Endothelial cell of umbilical vein (primary cell): ENCODE measurements at places on chromosomes 11 and 22. TPM values are rescaled to one million over a fixed set of nuclear protein-coding genes. Genes with fewer than 3 reads are reported as not detected.

Gene RTN4R
- 1.2 and 1.3 TPM in 2 replicates for total RNA-seq

DNA sequence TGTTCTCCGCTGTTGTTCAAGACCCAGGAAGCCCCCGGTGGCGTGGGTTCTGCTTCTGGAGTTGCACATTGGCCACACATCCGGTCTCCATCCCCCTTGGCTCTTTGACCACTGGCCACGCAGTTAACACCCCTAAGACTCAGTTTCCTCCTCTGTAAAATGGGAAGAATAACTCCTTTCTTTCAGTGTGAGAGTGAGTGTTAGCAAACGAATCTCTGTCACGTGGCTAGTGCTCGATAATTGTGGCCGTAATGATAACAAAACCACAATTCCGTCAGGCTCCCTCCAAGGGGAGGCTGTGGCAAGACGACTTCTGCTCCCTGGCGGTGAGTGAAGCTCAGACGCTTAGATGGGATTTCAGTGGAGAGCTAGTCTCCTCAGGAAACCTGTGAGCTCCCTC lies 315.2 kb upstream of the B3GAT1 start:
- no peaks in the 10 kb centered on the region for H3K36me3 ChIP-seq
- H3K27ac ChIP-seq, result no peak overlapping the region
- no peaks in the 10 kb centered on the region for H3K4me1 ChIP-seq
- no peak for DNase-seq

Gene PLAAT5
- total RNA-seq, result not detected in 2 replicates

DNA sequence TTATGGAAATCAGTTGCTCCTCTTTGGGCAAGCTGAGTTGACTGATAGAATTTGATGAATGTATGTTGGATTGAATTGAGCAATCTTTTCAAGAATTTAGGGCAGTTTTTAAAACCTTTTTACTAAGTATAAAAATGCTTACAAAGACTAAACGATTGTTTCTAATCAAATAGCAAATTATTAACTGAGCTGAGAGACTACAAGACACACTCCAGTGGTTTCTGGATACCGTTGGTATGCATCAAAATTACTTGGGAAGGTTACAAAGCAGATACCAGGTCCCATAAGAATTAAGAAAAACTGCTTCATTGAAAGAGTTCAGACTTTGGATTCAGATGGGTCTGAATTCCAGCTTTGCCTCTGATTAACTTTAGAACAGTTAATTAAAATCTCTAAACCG lies 721.4 kb downstream of the FAM181B start:
- H3K27me3 ChIP-seq, result no peaks in the 10 kb centered on the region
- H3K4me3 ChIP-seq, result no peak overlapping the region
- DNase-seq, result no peak
- no peaks in the 10 kb centered on the region for H3K36me3 ChIP-seq
- no peaks in the 10 kb centered on the region for H3K4me1 ChIP-seq

- DNase-seq, result no peak
- no peaks in the 10 kb centered on the region for H3K36me3 ChIP-seq
- H3K27ac ChIP-seq, result no peak overlapping the region
- H3K4me3 ChIP-seq, result no peak overlapping the region
Measured at GRCh38 chr11:59358020-59358419, 675 bp upstream of the OR5AN1 start.

Gene BDNF
- 2.6 and 3.1 TPM in 2 replicates for total RNA-seq

GRCh38 chr22:22061085-22062077 lies 78.8 kb upstream of the TOP3B start:
- H3K4me1 ChIP-seq, result no peaks in the 10 kb centered on the region
- DNase-seq, result no peak
- H3K36me3 ChIP-seq, result no peaks in the 10 kb centered on the region

DNA sequence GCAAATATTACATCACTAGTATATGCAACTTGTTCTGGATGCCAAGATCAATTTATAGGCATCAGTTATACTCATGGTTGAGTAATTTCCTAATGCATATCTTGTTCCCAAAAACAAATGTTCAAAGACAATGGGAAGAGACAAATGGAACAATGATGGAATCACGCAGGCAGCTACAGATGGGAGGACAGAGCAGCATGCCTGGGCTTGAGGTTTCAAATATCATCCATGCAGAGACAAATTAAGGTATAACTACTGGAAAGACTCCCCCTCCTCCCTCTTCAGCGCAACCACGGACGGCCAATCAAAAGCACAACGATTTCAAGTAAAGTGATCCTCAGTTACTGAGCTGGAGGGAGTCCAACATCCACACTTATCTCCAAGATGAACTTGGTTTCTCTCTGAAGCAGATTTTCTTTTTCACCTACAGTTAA lies 106.8 kb downstream of the CCDC83 start:
- H3K4me3 ChIP-seq, result no peak overlapping the region
- peaks cover 22% of the 10 kb centered on the region for H3K36me3 ChIP-seq
- peak overlapping the region; percentile 51 for H3K27ac ChIP-seq
- peak; percentile 75 for DNase-seq
- no peaks in the 10 kb centered on the region for H3K27me3 ChIP-seq
- peaks cover 23% of the 10 kb centered on the region for H3K4me1 ChIP-seq

DNA sequence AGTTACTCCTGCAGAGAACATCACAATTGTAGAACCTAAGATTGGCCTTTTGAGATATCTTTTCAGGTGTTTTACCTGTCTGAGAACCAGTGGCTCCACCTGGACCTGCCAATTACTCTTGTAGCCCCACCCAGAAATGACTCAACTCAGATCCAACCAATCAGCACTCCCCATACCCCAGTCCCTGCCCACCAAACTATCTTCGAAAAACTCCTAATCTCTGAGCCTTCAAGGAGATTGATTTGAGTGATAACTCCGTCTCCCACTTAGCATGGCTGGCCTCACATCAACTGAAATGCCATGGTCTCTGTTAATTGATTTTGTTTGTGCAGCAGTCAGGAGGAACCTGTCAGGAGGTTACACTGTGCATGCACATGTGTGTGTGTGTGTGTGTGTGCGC lies 103.6 kb downstream of the MTNR1B start:
- no peaks in the 10 kb centered on the region for H3K36me3 ChIP-seq
- H3K4me3 ChIP-seq, result no peak overlapping the region
- no peak overlapping the region for H3K27ac ChIP-seq

DNA sequence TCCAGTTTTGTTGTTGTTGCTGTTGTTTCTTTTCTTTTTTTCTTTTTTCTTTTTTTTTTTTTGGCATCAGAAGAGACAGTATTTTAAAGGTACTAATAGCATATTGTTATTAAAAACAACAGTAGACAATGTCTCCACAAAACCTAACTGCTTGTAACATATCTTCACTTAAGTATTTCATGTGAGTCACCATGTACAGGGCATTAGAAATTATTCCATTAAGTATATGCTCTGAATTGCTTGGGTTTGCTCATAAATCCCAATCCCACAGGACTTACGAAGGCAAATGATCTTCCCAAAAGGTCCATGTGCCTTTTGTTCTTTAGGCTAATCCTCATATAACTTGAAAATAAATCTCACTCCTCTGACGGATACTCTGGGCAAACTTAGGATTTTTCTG lies 35.9 kb downstream of the MAP6 start:
- no peak overlapping the region for H3K27ac ChIP-seq
- DNase-seq, result no peak
- no peak overlapping the region for H3K4me3 ChIP-seq
- H3K36me3 ChIP-seq, result no peaks in the 10 kb centered on the region
- H3K4me1 ChIP-seq, result no peaks in the 10 kb centered on the region

Gene LRRC56
- total RNA-seq, result 0.55 and 0.90 TPM in 2 replicates

Gene NXPE1
- not detected in 2 replicates for total RNA-seq

DNA sequence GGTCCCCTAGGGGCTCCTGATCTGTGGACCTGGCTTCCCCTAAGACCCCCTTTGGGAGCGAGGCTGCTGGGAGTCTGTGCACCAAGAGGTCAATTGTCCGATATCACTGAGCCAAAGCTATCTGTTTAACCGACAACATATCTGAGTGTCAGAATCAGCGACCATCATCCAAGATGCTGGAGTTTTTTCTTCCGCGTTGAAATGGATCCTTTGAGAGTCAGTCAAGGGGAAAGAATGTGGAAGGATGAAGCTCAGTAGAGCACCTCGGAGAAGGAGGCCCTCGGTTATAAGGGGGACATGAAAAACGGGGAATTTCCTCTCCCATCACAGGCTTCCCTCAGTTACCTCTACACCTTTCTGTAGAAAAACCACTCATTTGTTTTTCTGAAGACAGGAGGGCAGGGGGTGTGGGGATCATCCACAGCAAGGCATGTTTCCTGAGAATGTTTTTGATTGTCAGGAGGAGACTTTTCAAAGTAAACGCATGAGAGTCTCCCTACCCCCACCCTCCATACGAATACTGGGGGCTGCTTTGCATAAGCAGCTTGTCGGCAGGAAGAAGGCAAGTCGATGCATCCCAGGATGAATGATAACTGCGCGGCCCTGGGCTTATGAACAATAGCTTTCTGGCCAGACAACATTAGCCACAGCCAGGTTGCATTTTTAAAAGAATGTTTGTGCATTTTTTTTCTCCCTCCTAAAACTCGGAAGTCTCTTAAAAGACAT lies 37.7 kb upstream of the CCND1 start:
- H3K27me3 ChIP-seq, result peaks cover 15% of the 10 kb centered on the region
- no peak overlapping the region for H3K27ac ChIP-seq

- H3K27ac ChIP-seq, result no peak overlapping the region
- no peak overlapping the region for H3K4me3 ChIP-seq
- DNase-seq, result no peak
- no peaks in the 10 kb centered on the region for H3K27me3 ChIP-seq
- no peaks in the 10 kb centered on the region for H3K4me1 ChIP-seq
- peaks cover 8% of the 10 kb centered on the region for H3K36me3 ChIP-seq
Measured at GRCh38 chr11:19832086-19832750, 119.6 kb downstream of the NAV2 start.

Gene SLC16A8
- total RNA-seq, result not detected in 2 replicates

- no peaks in the 10 kb centered on the region for H3K27me3 ChIP-seq
- no peak overlapping the region for H3K4me3 ChIP-seq
- no peaks in the 10 kb centered on the region for H3K4me1 ChIP-seq
- no peak overlapping the region for H3K27ac ChIP-seq
- DNase-seq, result no peak
- no peaks in the 10 kb centered on the region for H3K36me3 ChIP-seq
Measured at GRCh38 chr11:115384236-115384635, 120.0 kb downstream of the CADM1 start.

Gene MOGAT2
- total RNA-seq, result not detected in 2 replicates

- no peaks in the 10 kb centered on the region for H3K4me1 ChIP-seq
- no peaks in the 10 kb centered on the region for H3K36me3 ChIP-seq
- DNase-seq, result no peak
- H3K27ac ChIP-seq, result no peak overlapping the region
Measured at GRCh38 chr11:126165757-126166156, 45.7 kb downstream of the RPUSD4 start.

DNA sequence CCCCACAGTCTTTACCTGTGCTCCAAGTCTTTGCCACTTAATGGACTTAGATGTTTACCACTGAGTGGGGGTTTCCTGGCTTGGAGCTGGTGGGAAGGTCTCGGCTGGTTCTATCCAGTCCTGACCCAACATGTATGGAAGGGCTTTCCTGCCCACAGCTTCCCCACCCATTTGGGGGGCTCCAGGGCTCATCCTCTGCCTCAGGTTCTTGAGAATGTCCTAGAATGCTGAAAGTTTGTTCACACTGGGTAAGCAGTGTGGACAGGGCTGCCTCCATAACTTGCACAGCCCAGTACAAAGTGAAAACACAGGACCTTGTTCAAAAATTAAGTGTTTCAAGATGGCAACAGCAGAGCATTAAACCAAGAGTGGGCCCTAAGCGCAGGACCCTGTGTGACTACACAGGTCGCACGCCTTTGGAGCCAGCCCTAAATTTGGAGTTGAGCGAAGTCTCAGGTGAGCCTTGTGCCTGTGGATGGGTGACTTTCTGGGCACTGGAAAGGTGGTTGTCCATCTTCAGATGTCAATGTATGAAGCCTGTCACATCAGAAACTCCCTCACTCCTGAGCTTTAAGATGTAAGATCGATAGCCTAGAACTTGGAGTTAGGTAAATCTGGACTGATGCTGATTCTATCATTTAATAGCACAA lies 72.7 kb upstream of the NARS2 start:
- H3K27me3 ChIP-seq, result no peaks in the 10 kb centered on the region
- no peak overlapping the region for H3K4me3 ChIP-seq
- no peak for DNase-seq
- no peaks in the 10 kb centered on the region for H3K4me1 ChIP-seq
- H3K36me3 ChIP-seq, result no peaks in the 10 kb centered on the region

DNA sequence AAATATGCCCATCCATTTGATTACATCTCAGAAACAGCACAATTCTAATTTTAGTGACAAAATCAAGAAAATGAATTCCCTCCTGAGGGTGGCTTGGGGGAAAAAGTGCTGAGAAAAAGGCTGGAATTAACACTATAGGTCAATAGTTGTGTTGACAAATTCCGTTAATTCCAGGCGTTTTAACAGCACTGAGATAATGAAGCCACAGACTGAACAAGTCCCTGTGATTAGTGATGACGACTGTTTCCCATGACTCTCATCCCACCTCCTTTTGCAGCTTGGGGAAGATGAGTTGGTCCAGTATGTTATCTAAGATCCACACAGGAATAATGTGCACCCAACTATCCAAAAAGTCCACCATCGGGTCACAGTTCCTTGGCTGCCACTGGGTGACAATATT lies 12.8 kb downstream of the SRRD start:
- DNase-seq, result no peak
- peaks cover 35% of the 10 kb centered on the region for H3K36me3 ChIP-seq
- H3K27ac ChIP-seq, result no peak overlapping the region
- peaks cover 18% of the 10 kb centered on the region for H3K4me1 ChIP-seq
- no peak overlapping the region for H3K4me3 ChIP-seq

GRCh38 chr11:130763087-130763980 lies 152.9 kb downstream of the SNX19 start:
- no peak overlapping the region for H3K27ac ChIP-seq
- no peaks in the 10 kb centered on the region for H3K36me3 ChIP-seq
- H3K4me1 ChIP-seq, result no peaks in the 10 kb centered on the region
- H3K4me3 ChIP-seq, result no peak overlapping the region
- H3K27me3 ChIP-seq, result no peaks in the 10 kb centered on the region

Gene GPHA2
- not detected in 2 replicates for total RNA-seq

DNA sequence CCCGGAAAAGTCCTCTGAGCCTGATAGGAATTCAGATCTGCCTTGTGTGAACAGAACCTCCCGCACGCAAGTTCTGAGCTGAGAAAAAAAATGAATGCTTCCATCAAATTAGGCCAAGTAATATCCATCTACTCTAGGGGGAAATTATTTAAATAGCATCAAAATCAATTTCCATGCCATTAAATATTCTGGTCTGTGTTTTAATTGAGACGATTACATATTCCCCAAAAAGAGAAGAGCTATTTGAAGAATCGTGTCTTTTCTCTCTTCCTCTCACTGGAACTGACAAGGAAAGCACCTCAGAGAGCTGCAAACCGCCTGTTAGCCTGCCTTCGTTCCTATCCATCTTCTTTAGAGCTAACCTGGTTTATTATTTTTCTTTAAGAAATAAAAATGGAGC lies 96.0 kb downstream of the SEZ6L start:
- no peaks in the 10 kb centered on the region for H3K4me1 ChIP-seq
- H3K36me3 ChIP-seq, result no peaks in the 10 kb centered on the region
- H3K4me3 ChIP-seq, result no peak overlapping the region
- no peak overlapping the region for H3K27ac ChIP-seq
- no peaks in the 10 kb centered on the region for H3K27me3 ChIP-seq

Gene VSIG2
- total RNA-seq, result 3.6 and 7.0 TPM in 2 replicates

GRCh38 chr11:61632096-61632495 lies 48.1 kb upstream of the DAGLA start:
- no peaks in the 10 kb centered on the region for H3K36me3 ChIP-seq
- H3K4me1 ChIP-seq, result no peaks in the 10 kb centered on the region
- H3K27me3 ChIP-seq, result no peaks in the 10 kb centered on the region
- no peak for DNase-seq
- H3K4me3 ChIP-seq, result no peak overlapping the region

Gene TPBGL
- total RNA-seq, result not detected in 2 replicates

Gene EIF3M
- 240 and 243 TPM in 2 replicates for total RNA-seq
